Left hindlimb (tissue), 1 donor: ENCODE measurements at places on chromosomes 12 and 14.

GRCh38 chr14:70098250-70098809, 90.4 kb downstream of the SLC8A3 start:
- no peak for DNase-seq

- peak; percentile 68 for DNase-seq
These were observed at the start of gene SYT1 for GRCh38 chr12:78864403-78864869. TSS of gene SYT1 (plus strand) at chr12:78864774.

DNA sequence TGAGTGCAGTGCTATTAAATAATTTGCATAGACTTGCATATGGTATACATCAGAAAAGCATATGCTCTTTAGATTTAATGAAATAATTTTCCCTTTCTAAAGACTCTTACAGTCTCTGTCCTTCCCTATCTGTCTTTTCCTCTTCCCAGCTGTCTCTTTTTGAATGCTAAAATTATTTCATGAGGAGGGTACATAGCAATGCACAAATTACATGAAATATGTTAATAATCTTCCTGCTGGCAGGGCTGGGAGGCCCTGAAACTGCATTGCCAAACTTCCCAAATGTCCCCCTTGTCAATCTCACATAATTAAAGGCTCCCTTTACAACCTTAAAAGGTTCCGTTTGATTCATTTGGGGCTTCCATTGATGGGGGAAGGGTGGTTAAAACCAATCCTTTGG, 22.2 kb downstream of the LLPH start:
- no peak for DNase-seq

DNA sequence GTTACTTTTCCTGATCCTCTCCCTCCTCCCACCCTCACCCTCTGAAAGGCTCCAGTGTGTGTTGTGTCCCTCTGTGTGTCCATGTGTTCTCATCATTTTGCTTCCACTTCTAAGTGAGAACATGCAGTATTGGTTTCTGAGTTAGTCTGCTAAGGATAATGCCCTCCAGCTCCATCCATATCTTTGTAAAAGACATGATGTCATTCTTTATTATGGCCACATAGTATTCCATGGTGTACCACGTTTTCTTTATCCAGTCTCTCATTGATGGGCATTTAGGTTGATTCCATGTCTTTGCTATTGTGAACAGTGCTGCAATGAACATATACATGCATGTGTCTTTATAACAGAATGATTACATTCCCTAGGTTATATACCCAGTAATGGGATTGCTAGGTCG, 51.9 kb upstream of the BBS10 start:
- DNase-seq, result no peak

- DNase-seq, result no peak
These were observed 18.3 kb downstream of the SDS start for GRCh38 chr12:113385282-113385882.

- DNase-seq, result no peak
These were observed 67.1 kb downstream of the PPFIA2 start for GRCh38 chr12:81692008-81692407.

DNA sequence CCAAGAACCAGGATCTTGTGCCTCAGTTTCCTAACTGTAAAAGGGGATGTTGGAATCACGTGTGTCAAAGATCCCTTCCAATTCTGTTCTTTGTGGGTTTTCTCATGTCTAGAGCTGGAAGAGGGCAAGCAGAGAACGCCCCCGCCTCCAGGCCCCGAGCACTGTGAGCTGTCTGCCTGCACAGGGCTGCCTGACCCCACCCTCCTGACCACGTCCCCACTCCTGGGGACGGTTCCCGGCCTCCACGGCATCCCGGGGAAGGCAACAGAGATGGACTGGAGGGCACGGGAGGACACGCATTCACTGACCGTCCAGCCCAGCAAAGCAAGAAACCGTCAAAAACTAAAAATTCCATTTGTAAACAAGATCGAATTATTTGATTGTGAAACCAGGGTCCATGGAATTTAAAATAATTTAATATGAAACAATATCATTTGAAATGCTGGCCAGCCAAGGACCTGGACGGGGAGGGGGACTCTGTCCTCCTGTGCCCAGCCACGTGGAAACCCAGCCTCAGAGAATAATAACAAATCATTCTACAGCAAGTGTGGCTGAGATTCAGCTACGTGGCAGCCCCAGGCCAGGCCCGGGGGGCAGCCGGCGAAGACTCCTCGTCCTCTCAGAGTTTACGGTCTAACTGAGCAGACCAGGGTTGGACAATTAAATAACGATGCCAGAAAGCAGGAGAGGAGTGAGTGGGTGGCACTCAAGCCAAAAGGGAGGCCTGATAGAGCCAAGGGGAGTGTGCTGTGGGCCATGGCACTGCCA, 87.3 kb upstream of the DIO3 start:
- DNase-seq, result no peak

- DNase-seq, result no peak
These were observed 2.5 kb downstream of the PPP1R12A start for GRCh38 chr12:79932357-79932756.
